ENCODE measurements at places on chromosomes 4 and X.

DNA sequence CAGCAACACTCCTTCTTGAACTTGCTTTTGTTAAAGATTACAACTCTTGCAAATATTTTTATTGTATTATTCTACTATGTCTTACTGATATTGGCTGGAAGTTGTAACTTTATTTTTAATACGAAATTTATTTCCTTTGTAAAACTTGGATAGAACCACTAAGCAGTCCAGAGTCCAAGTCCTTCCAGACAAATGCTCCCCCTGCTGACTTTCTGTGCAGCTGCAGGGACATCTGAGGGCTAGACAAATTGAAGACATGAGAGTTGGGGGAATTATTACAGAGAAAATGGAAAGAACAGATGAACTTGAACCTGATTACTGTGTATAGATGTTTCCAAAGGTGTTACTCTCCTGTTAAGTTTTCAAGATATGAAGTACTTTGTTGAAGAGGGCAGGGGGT, 238.8 kb downstream of the GRIA3 start:
- DNase-seq: no peak

- DNase-seq: no peak
Measured at GRCh38 chr4:109729117-109729717, 653 bp downstream of the PLA2G12A start.

GRCh38 chrX:20637351-20637750, 370.6 kb upstream of the RPS6KA3 start:
- DNase-seq: no peak

DNA sequence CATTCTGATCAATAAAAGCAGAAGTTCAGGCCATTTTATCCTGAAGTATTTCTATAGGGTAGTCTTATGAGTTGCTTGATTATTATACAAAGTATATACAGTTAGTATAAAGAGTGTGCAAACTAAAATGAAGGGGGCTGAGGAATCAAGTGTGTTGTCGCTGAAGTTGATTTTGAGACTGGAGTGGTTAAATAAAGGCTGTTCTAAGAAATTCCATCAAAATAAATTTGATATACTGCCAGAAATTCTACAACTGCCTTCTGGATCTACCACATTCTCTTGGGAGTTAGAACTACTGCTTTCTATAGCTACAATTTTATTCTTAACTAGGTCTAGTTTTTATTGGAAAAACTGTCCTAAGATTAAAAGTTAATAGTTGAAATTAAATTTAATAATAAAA, 12.4 kb downstream of the EDNRA start:
- no peak for DNase-seq

GRCh38 chrX:31333165-31333831, 261.5 kb upstream of the FTHL17 start:
- no peak for DNase-seq

DNA sequence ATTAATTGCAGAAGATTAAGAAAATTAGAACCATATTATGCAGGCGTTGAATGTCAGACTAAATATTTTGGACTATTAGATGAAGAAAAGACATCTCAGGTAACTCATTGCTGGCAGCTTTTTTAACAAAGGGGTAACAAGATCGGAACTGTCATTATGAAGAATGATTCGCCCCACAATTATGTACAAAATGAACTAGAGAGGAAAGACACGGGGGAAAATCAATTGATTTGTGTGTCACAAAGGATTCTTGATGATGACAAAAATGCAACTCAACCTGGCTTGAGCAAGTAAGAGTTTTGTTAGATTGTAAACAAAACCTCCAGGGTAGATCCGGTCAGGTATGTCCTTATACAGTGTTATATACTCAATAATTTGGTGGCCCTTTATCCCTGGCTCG, 12.5 kb upstream of the DCLK2 start:
- DNase-seq: no peak

- DNase-seq: no peak
Measured at GRCh38 chr4:145066063-145066501, 31.9 kb downstream of the ANAPC10 start.

DNA sequence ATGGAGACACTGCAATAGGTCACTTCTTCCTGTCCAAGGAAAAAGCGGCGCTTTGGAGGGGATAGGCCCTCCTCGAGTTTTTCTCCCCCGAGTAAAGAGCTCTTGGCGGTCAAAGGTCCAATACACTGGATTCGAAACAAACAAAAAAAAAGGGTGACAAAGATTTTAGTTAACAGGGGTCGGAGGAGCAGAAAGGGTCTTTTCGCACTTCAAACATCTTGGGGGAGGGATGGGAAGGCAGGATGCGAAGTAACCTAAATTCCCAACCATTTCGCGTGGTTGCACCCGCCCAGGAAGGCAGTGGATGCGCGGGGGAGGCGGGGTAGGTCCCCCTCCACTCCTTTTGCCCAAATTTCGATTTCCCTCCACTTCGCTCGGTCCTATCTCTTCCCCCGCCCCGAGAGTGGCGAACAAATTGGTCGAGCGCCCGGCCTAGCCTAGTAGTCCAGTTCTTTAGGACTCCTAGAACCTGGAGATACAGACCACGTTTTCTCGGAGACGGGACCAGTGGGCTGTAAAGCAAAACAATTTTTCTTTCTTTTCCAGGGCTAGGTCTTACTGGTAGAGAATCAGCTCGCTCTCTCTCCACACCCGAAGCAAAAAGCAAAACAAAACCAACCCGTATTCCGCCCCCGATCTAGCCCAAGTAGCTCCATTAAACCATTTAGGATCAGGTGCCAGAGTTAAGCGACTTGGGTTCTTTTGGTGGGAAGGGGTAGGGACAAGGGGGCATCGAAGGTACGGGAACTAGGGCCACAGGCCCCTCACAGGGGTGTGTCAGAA, 2.0 kb upstream of the STAG2 start:
- no peak for DNase-seq

GRCh38 chrX:153520287-153520917, 3.0 kb downstream of the ATP2B3 start:
- DNase-seq: no peak

Measured in NCI-H1436 (cell line).